Epithelial cell of umbilical artery (primary cell): ENCODE measurements at places on chromosomes 12 and 14. TPM values are rescaled to one million over a fixed set of nuclear protein-coding genes. Genes with fewer than 3 reads are reported as not detected.

Gene KRT75
- under 0.01 and 2.6 TPM in 2 replicates for total RNA-seq

Gene SLC4A8
- total RNA-seq, result 1.6 and 2.4 TPM in 2 replicates

Gene PSEN1
- 34.1 and 57.3 TPM in 2 replicates for total RNA-seq

Gene RPS6KA5
- 3.6 and 10.6 TPM in 2 replicates for total RNA-seq

Gene AHSA1
- total RNA-seq, result 186 and 213 TPM in 2 replicates

Gene BRI3BP
- 5.2 and 7.1 TPM in 2 replicates for total RNA-seq

Gene KLRK1
- not detected in 2 replicates for total RNA-seq

Gene BCDIN3D
- 2.6 and 3.2 TPM in 2 replicates for total RNA-seq

Gene SUOX
- 14.7 and 15.9 TPM in 2 replicates for total RNA-seq
